ENCODE measurements at places on chromosomes 3 and 15.

DNA sequence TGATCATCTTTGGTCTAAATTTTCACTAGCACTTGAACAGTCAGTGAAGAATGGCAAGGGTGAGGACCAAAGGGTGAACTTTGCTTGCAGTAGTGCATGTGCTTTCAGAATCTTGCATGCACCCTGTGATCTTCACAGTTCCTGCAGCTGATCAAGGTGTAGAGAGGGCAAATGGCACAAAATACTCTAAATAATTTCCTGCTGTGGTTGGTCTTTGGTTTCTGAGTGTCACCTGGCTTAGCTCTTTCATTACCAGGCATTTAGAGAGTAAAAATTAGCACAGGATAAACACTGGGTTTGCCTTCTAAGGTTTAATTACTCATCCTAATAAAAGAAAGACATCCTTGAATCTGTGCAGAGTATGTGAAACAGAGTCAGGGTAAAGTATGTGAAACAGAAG is 11.4 kb downstream of the TIPARP start:
- DNase-seq, result no peak

- peak; percentile 17 for DNase-seq
These were observed 29.3 kb upstream of the MEF2A start for GRCh38 chr15:99536422-99537040.

DNA sequence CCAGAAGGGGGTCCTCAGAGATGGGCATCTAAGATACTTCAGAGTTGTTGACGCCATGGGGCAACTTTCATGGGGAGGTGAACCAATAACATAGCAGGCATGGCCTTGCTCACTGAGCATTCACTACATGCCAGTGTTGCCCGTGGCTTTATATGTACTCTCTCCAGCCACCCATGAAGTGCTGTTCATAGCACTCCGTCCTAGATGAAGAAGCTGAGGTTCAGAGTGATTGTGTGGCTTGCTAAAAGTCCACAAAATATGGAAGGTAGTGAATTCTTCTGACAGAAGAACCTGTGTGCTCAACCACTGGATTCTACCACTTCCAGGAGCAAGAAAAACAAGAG is 9.8 kb upstream of the SEMA4B start:
- no peak for DNase-seq

DNA sequence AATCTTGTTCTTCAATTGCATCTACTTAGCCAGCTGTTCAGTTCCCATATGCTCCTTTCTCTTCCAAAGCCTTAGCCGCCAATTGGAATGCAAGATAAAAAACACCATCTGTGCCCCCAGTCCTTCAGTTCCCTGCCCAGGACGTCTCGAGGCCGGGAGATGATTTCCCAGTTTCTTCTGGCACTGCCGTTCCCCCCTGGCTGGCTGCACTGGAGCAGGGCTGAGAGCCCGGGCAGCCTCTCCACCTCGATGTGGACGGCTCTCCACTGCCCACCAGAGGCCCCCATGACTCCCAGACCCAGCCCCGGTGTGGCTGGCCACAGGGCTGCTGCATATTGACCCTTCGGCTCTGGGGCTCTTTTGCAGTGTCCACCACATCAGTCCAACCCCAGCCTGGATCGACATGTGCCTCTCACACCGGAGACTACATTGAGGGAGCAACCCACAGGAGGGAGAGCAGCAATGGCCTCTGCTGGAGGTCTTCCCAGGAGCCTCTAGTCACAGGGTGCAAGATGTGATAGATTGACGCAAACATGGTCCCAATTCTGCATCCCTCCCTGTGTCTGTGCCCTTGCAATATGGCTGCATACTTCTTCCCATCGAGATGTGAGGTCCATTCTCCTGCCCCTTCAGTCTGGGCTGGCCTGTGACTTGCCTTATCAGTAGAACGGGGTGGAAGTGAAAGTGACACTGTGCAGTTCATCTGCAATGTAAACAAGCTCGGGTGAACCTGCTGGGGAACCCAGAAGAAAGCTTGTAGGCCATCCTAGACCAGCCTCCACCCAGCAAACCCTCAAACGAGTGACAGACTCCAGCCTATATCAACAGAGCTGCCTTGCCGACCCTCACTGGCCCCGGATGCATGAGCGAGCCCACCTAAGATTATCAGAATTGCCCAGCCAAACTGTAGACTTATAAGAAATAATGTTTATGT is 52.3 kb upstream of the PRR20G start:
- DNase-seq, result no peak

- no peak for DNase-seq
These were observed 138.0 kb downstream of the OPA1 start for GRCh38 chr3:193730976-193731375.

DNA sequence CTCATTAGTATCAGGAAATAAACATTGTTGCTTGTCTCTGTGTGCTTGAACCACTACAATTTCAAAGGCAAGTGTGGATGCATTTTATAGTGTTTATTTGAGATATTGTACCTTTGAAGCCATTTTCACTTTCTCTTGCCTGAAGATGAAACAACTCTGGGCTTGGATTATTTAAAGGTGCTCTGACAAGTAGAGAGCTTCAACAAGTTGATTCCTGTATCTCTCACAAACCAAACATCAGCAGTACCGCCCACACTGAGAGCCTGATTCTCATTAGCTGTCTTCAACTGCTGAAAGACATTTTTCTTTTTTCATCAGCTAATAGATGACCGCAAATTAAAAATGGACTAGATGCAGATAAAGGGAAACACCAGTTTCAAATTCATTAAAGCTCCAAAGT is 806 bp upstream of the CERS3 start:
- DNase-seq, result no peak

- DNase-seq, result no peak
These were observed 4.9 kb upstream of the MST1R start for GRCh38 chr3:49908373-49909199.

GRCh38 chr15:79154483-79155135 is 64.0 kb upstream of the RASGRF1 start:
- DNase-seq, result no peak

GRCh38 chr3:24470277-24470676 is 24.4 kb downstream of the THRB start:
- DNase-seq, result no peak

- DNase-seq, result no peak
These were observed 243.5 kb upstream of the UBE2E2 start for GRCh38 chr3:22959593-22959992.

- no peak for DNase-seq
These were observed 700 bp downstream of the MKRN2 start for GRCh38 chr3:12557473-12558100.

DNA sequence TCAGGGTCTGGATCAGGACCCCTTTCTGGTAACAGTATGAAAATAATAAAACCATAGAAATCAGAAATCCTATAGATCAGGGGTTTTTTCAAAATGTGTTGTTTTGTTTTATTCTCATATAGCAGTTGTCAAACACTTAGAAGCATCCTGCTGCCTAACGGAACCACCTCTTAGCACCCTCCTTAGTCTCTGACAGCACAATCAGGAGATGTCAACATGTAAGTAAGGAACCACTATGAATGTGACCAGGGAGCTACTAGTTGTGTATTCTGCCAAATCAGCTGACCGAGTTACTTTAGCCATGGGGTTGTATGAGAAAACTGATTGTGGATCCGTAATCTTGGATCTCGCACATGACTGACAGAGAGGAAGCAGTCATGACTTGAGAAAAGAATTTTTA is 22.2 kb downstream of the CCDC39 start:
- no peak for DNase-seq

DNA sequence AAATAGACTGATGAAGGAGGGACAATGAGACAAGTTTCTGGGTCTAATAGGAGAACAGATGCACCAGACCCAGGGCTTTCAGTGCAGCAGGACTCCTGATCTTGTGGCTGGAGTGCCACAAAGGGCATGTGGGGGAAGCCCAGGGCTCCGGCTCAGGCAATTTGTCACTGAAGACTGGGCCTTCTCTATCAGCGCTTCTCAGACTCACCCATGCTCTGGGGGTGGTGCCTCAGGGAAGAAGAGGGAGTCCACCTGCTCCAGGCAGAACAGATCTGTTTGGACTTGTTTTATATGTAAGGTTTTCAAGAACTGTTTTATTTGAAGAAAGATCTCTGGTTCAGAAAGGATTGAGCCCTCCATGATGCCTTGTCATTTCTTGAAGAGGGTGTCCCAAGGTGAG is 112.4 kb upstream of the TLE3 start:
- DNase-seq, result no peak

GRCh38 chr3:21509731-21510470 is 241.1 kb downstream of the ZNF385D start:
- no peak for DNase-seq

DNA sequence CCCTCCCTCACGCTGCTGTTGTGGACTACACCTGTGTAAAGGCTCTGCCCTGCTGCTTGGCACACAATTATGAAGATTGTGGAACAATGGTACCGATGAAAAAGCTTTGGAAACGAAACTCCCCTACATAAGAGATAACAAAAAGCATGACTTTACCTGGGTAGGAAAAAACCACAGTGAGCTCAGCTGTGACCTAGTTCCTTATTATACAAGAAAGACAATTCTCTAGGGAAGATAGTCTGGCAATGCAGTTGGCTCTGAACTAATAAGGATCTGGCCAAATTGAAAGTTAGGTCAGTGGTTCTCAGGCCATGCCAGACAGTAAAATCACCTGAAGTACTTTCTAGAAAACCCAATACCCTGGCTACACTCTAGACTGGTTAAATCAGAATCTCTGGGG is 16.1 kb downstream of the CLEC3B start:
- no peak for DNase-seq

DNA sequence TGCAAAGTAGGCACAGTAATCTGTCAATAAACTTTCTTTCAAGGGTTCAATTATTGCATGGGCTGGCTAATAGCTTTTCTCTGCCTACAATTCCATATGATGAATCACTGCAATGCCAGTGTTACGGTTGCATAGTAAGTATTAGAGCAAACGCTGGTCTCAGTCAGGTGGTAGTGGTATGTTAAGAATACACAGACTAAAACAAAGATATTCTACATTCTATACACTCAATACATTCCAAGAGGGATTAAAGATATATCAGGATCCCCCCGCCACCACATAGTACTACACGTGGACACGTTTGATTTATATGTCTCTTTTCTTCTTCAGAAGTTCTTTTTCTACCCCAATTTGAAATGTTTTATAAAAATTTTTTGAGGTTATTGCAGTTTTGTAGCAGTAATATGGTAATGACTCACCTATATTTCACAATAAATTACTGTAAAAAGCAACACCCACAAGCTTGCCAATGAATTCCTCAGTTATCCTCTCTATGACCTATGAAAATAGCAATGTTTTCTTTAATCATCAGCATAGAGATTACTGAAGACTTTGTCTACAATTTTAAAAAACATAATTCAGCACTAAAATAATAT is 68.2 kb downstream of the CD200R1L start:
- DNase-seq, result no peak

DNA sequence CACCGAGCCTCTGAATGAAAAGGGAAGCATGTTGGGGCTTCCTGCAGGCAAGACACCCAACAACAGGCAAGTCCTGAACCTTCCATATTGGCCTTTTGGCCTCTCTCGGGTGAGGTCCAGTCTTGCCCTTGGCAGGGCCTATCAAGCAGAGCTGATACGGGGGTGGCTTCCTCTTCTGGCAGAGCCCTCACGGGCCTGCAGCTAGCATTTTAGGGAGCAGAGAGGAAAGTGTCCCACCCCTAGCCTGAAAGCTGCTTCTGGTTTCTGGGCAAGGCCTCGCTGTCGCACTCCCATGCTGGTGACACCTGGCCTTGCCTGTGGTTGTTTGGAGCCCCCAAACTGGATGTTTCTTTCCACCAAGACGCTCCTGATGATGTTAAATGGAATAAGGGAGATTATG is 31.8 kb upstream of the CTSH start:
- DNase-seq, result no peak

DNA sequence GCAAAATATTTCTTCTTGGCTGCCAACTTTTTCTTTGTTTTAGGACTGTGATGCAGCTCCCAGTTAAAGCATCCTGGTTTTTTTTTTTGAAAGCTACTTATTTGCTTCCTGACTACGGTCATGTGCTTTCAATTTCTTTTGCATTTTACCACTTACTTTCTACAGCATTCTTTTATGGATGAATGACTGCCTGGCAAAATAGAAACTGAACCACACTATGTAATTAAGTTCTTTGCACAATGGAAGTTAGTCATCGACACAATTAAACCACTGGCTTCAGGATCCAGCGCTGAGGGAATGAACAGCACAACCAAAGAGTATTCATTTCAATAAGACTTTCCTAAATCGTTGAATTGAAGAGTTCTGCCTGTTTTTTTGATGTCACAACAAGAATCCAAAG is 82.2 kb upstream of the EPHA3 start:
- DNase-seq, result peak; percentile 49

- no peak for DNase-seq
These were observed 36.9 kb downstream of the SENP8 start for GRCh38 chr15:72155003-72155621.

DNA sequence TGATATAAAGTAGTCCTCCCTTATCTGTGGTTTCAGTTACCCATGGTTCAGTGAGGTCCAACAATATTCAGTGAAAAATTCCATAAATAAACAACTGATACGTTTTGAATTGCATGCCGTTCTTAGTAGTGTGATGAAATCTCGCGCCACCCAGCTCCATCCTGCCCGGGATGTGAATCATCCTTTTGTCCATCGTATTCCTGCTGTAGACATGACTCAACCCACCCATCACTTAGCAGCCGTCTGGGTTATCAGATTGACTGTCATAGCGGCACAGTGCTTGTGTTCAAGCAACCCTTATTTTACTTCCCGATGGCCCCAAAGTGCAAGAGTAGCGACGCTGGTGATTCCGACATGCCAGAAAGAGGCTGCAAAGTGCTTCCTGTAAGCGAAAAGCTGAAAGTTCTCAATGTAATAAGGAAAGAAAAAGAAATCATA is 48.0 kb upstream of the MEX3B start:
- DNase-seq, result peak; percentile 92

DNA sequence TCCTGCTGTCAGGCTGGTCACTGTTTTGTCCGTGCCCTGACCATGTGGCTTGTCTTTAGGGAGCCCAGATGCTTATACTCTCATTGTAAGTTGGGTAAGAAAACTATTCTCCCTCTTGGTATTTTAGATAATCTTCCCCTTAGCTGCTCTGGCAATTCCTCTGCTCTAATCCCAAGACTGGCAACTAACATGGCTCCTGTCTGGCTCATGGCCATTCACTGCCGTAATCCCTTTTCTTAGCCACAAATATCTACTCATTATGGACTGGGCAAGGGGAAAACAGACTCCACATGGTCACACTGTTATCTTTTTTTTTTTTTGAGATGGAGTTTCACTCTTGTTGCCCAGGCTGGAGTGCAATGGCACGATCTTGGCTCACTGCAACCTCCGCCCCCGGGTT is 38.8 kb downstream of the TYRO3 start:
- no peak for DNase-seq

DNA sequence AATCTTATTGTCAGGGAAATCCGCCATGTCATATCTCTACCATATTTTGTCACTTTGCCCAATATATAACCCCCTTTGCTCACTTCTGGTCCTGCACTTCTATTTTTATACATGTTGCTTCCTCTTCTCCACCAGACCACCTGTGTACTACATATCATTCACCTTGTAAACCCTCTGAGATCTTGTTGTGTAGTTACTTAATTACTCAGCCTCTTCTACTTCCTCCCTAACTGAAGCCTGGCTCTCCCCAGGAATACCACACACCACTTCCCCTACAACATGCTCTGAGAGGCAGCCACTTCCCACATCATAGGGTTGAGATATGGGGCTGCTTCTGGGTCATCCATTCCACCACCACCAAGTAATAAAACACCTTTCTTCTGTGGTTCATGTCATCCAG is 10.0 kb downstream of the HEXA start:
- no peak for DNase-seq

Data from non-pigmented ciliary epithelial cell (primary cell).